ENCODE measurements at places on chromosomes 7 and 10. TPM values are rescaled to one million over a fixed set of nuclear protein-coding genes. Genes with fewer than 3 reads are reported as not detected.

DNA sequence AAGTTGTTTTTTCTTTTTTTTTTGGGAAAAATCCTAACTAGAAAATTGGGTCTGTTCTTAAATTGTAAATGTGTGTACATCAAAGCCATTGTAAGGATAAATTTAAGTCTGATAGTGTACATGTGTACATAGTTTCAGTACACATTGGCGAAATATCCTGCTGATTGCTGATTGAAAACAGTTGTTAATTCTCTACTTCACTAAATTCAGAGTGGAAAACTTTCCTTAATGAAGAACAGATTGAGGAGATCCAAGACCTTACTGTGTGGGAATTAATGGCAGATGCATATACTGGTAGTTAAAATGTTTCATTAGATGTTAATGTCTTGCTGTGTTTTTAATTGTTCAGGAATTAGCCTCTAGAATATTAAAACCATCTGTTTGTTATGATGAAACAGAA is 506.0 kb downstream of the AUTS2 start:
- H3K27me3 ChIP-seq: no peaks in the 10 kb centered on the region
- no peaks in the 10 kb centered on the region for H3K36me3 ChIP-seq
- no peak overlapping the region for H3K27ac ChIP-seq
- H3K4me1 ChIP-seq: no peaks in the 10 kb centered on the region

GRCh38 chr10:118204292-118204943 is 137.7 kb downstream of the FAM204A start:
- no peak for DNase-seq
- H3K27ac ChIP-seq: no peak overlapping the region
- no peaks in the 10 kb centered on the region for H3K36me3 ChIP-seq
- H3K4me1 ChIP-seq: no peaks in the 10 kb centered on the region

DNA sequence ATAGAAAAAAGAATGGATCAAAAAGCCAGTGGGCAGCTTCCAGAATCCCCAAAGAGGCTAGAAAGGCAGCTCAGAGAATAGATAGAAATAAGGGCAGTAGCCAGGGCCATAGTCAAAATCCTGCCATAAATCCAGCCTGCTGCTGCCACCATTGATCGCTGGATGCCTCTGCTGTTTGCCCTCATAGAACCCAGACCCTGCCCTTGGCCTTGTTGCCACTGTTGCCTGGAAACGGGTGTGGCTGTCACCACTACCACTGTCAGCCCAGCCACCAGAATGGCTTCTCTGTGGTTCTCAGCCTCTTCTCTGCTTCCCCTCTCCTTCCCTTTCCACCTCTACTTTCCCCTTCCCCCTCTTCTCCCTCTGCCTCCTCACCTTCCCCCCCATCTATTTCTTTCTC is 57.8 kb downstream of the HHEX start:
- no peak overlapping the region for H3K4me3 ChIP-seq
- peaks cover 2% of the 10 kb centered on the region for H3K4me1 ChIP-seq
- no peaks in the 10 kb centered on the region for H3K36me3 ChIP-seq
- DNase-seq: no peak

Gene CCDC146
- 0.83 TPM for total RNA-seq

Gene GIMAP8
- total RNA-seq: not detected

Gene TMEM270
- not detected for total RNA-seq

Gene MACROH2A2
- 17.4 TPM for total RNA-seq
